ENCODE measurements at places on chromosomes 6 and 20.

GRCh38 chr6:75101896-75102295, 104.0 kb downstream of the COL12A1 start:
- no peak for DNase-seq

DNA sequence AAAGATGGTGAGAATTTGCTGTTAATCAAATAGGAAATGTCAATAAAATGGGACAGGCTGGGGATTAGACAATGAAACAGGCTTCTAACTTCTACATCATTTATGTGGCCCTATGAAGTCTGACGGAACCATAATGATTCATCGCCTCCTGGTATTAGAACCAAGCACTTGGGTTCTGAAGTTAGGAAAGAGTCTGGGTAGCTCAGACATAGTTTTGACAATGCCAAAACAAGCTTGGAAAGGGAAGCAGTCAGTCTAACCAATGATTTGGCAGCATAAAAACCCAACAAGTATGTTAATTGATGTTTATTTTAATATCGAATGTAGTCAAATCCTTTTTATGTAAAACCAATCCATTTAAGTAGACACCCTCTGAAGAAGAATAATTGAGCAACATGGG, 160.8 kb upstream of the RSPO3 start:
- no peak for DNase-seq

DNA sequence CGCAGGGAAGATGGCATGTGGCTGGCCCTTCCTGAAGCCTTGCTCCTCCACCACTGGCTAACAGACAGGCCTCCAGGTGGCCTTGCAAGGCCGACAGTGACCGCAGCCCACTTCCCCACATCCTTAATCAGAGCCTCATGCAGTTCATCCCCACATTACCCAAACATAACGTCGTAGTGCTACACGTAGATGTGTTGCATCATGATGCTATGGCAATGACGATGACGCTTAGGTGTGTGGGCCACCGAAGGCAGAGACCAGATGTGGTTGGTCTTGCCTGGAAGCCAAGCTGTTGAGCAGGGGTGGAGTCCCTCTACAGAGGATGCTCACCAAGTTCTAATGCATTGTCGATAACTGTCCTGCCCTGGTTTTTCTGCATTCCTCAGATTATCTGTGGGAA, 5.6 kb downstream of the CD93 start:
- no peak for DNase-seq

DNA sequence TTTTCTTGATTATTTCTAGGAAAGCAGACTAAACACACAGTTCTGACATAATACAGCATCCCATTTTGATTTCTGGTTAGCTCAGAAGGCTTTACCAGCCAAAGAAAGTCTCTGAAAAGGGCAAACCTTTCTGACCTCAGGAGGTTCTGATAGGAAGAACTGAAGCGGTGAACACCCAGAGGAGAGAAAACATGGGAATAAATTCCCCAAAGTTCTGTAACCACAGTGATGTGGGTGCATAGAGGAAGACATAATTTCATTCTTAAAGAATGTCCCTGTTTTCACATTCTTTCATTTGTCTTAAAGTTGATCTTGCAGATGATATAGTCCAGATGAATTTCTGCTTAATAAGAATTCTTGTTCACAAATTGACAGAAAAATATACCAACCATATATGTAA, 60.3 kb downstream of the RSPO3 start:
- DNase-seq, result no peak

All from BE2C (cell line).